ENCODE measurements at places on chromosomes 1 and 21. TPM values are rescaled to one million over a fixed set of nuclear protein-coding genes. Genes with fewer than 3 reads are reported as not detected.
A peak's percentile ranks its signal among the peaks of the same experiment; 100 is the strongest.

DNA sequence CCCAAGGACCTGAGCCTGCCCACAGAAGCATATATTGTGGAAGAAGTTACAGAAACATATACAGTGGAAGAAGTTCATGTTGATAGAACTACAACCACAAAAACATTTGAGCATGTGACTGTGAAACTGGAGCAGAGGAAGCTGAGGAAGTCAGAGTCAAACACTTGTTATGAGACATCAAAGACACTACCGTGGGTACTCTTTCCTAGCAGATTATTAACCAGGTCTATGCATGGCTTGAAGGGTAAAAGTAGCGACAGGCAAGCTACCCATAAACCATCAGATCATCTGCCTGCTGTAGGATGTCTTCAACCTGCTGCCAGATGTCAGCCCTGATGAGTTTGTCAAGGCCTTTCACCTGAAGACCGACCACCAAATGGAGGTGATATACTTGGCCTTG lies 35.8 kb downstream of the IVNS1ABP start:
- DNase-seq, result no peak

DNA sequence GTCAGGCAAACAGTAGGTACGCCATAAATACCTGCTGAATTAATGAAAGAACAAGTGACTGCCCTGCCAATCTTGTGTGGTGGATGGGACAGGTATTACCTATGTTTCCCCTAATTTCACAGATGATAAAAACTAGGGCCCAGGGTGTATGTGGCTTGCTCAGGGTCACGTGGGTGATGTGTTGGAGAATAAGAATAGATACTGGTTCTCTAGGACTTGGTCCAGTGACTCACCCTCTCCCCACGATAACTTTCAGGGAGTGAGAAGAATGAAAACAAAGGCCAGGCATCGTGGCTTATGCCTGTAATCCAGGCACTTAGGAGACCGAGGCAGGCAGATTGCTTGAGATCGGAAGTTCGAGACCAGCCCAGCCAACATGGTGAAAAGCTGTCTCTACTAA lies 26.7 kb downstream of the SLC26A9 start:
- DNase-seq, result no peak

Gene DYRK3
- polyA plus RNA-seq, result 2.8 TPM

DNA sequence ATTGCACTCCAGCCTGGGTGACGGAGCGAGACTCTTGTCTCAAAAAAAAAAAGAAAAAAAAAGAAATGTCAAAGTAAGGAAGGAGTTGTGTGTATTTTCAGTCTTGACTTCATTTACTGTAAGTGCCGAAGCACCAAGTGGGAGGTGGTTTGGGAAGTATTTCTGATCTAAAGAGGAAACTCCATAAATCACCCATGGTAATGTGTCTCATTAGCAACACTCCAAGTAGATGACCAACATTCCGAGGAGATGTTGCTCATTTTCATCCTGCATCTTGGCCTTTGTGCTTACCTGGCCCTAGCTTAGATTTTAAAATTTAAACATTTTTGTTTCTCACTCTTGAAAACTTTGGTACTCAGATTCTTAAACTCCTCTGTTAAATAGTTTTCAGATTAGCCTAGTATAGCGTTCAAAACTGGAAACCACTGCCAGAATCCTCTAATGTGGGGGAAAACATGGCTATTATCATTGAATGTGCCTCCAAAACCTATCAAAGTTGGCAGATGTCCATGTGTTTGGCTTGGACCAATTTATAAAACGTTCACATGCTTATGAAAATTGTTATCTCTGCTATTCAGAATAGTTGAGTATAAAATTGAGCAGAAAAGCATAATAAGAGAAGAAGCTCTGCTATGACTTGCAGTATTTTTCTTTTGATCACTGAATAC lies 110.4 kb downstream of the NFIA start:
- DNase-seq, result no peak

Gene SLC35F3
- polyA plus RNA-seq, result not detected

GRCh38 chr1:50430010-50430405 lies 6.8 kb upstream of the DMRTA2 start:
- no peak for DNase-seq

DNA sequence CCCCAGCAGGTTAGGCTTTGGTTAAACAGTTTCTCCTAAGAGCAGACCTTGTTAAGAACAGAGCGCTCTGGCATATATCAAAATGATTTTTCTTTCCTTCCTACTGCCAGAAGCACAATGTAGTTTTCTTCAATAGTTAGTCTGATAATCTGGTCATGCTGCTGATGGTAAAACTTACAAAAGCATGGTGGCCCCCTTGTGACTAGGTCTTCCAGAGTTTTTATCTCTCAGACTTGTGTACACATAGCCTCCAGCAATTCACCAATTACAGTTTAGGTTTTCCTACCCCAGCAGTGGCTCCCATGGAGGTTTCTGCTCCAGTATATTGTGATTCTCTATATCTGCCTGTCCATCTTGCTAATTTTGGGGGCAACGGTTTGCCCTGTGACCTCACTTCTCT lies 73.3 kb upstream of the DPH5 start:
- no peak for DNase-seq

DNA sequence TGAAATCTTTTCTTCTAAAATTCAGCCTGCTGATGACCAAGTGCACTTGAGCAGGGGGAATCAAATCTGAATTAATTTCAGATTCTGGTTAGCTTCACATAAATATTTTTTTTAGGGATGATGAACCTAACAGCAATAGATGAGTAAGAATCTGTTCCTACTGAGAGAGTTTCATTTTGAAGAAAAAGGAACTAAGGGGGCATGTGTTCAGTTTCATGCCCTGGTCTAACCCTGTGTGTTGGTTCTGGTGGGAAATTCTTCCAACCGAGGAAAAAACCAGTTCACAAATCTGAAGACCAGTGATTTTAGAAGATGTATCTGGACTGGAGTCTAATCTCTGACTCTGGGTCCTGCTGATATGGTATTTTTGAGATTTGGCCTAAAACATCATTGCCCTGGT lies 13.7 kb downstream of the SELL start:
- DNase-seq, result no peak

- no peak for DNase-seq
These were observed 60.9 kb downstream of the KIF21B start for GRCh38 chr1:200962631-200963030.

Gene FCMR
- 0.28 TPM for polyA plus RNA-seq

DNA sequence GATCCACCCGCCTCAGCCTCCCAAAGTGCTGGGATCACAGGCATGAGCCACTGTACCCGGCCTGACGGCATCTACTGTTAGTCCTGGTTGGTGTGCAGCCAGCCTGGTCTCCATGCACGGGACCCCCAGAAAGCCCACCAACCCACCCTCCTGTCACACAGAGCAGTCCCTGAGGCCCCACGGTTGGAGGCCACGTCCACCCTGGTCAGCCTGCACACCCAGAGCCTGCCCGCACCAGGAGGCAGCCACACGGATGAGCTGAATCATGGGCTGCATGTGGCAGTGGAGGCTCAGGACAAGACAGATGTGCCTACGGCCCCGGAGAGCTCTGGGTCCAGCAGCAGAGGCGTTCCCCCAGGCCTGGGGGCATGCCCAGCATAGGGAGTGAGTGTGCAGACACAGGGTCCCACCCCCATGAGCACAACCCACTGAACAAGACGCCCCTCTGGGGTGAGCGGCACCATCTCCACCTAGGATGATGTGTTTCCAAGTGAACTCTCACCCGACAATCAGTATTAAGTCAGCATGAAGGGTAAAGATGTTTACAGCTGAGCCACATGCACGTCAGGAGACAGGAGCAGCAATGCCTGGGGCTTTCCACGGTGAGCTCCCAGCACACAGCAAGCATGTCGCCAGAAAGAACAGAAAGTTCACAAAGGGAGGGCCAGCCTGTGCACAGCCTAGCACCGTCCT lies 102.1 kb downstream of the WDR4 start:
- DNase-seq, result no peak

DNA sequence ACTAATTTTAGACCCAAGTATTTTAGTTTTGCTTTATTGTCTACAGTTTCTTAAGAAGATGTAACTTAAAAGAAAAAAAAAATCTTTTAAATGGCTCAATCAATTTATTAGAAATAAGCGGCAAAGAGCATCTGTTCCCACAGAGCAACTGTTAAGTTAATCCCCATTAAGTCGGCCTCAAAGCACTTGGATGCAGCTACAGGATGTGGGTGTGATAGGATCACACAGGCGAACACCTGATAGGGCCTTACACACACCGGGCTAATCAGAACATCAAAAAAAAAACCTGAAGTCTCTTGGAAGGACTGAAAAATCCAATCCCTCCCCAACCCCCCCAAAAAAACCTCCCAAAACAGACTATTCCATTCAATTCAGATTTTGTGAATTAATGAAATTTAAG lies 23.0 kb downstream of the APP start:
- DNase-seq, result no peak

- DNase-seq, result no peak
These were observed 85.4 kb upstream of the CD53 start for GRCh38 chr1:110787328-110788071.

Gene HFM1
- polyA plus RNA-seq, result not detected

DNA sequence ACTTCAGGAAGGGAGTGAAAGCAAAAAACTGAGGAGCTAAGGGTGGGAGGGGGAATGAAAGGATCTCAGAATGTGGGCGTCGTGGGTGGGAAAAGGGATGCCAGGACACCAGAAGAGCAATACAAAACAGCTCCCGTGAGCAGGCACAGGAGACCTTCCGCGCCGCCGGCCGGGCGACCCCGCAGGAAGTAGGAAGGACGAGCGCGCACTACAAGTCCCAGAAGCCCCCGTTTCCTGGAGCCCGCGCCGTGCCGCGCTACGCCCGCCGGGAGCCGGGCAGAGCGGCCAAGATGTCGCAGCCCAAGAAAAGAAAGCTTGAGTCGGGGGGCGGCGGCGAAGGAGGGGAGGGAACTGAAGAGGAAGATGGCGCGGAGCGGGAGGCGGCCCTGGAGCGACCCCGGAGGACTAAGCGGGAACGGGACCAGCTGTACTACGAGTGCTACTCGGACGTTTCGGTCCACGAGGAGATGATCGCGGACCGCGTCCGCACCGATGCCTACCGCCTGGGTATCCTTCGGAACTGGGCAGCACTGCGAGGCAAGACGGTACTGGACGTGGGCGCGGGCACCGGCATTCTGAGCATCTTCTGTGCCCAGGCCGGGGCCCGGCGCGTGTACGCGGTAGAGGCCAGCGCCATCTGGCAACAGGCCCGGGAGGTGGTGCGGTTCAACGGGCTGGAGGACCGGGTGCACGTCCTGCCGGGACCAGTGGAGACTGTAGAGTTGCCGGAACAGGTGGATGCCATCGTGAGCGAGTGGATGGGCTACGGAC lies at the start of gene PRMT6:
PRMT6 (plus strand) TSS at position 249 of the 771 bp plus-strand sequence; CDS start at position 291, 42 bp downstream.
- DNase-seq, result peak; percentile 89

- DNase-seq, result peak; percentile 47
These were observed 65.7 kb upstream of the FCGR2A start for GRCh38 chr1:161439280-161440232.

GRCh38 chr1:208347191-208347590 lies 103.0 kb upstream of the PLXNA2 start:
- no peak for DNase-seq

DNA sequence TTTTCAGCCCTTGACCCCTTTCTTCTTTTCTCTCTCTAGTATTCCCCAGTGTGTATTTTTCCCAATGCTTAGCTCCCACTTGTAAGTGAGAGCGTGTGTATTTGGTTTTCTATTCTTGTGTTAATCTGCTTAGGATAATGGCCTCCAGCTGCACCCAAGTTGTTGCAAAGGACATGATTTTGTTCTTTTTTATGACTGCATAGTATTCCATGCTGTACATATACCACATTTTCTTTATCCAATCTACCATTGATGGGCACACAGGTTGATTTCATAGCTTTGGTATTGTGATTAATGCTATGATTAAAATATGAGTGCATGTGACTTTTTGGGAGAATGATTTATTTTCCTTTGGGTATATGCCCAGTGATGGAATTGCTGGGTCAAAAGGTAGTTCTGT lies 104.8 kb downstream of the PDE4B start:
- no peak for DNase-seq

DNA sequence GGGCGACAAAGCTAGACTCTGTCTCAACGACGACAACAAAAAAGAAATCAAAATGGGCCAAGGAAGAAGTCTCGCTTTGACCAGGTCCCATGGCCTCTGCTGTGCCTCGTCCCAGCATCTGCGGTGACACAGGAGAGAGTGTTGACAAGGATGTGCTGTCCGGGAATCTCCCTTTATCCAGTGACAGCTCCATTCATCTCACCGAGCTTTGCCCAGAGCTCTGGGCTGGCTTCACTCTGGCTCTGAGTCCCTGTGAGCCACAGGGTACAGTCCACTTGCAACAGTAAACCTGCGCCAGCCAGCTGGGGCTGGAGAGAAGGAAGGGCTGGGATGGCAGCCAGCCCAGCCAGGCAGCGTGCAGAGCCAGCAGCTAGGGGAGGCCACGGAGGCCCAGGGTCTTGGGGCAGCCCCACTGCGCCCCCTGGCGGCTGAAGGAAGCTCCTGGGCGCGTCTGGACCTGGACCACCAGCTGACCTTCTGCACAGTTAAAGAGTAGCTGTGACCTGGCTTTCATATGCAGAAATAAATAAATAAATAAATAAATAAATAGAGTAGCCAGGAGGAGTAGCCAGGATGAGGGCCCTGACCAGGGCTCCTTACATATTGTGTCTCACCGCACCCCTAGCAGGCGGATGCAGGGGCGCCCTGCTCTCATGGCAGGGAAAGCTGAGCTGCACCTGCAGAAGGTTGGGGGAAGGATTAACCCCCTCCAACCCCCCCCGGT lies 29.7 kb downstream of the ENO1 start:
- peak; percentile 96 for DNase-seq

Gene SLC22A15
- 4.4 TPM for polyA plus RNA-seq

DNA sequence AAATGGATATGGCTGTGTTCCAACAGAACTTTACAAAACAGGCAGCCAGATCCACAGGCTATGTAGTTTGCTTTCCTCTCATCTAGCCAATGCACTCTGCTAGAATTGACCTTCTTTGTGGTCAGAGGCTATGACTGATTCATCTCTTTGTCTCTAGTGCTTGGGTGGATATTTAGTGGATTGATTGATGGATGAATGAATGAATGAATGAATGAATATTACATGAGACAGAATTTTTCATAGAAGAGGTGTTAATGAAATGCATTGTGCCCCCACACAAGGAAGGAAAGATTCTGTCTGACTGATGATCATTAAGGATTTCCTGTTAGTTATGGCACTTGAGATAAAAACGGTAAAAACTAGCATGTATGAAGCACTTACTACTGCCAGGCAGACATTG lies 50.5 kb upstream of the ZYG11A start:
- DNase-seq, result no peak

Gene SUCO
- polyA plus RNA-seq, result 9.6 TPM

Gene TMEM63A
- 73.5 TPM for polyA plus RNA-seq

DNA sequence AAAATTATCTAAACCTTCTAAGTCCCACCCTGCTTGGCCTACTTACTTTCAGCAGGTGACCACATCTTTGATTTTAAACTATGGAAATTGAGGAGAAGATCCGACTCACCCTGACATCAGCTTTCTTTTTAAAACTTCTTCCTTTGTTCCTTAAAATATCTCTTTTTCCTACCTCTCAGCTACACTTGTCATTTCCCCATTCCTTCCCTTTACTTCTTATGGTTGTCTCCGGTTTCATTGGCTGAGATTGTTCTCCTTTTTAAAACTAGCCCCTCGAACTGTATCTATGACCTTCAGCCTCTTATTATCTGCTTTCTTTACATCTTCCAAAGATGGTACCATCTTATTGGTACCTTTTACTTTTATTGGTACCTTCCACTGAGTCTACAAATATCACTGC lies 87.8 kb upstream of the NRIP1 start:
- no peak for DNase-seq

Gene LAMTOR5
- 176 TPM for polyA plus RNA-seq

Data from aorta (tissue), 5 donors.